Right lobe of liver (tissue), 6 donors: ENCODE measurements at places on chromosomes 16 and 17. TPM values are rescaled to one million over a fixed set of nuclear protein-coding genes. Genes with fewer than 3 reads are reported as not detected.

The SLC46A1 gene
- 28.0 TPM for total RNA-seq

The KRTAP2-1 gene
- total RNA-seq: not detected

The LDHD gene
- total RNA-seq: 98.5 TPM

The TNRC6A gene
- total RNA-seq: 17.0 TPM

The SBK1 gene
- total RNA-seq: 0.07 TPM

The CACNG3 gene
- total RNA-seq: not detected

The CNTNAP1 gene
- total RNA-seq: 0.63 TPM

The CDH15 gene
- 0.14 TPM for total RNA-seq

GRCh38 chr17:58195518-58196123 is 3.1 kb downstream of the EPX start:
- H3K27ac ChIP-seq: no peak overlapping the region
- no peak overlapping the region for H3K4me3 ChIP-seq
- no peak for DNase-seq

- no peak overlapping the region for H3K27ac ChIP-seq
- H3K4me1 ChIP-seq: no peaks in the 10 kb centered on the region
- H3K4me3 ChIP-seq: no peak overlapping the region
- no peaks in the 10 kb centered on the region for H3K27me3 ChIP-seq
- no peak for DNase-seq
These were observed 166.3 kb downstream of the ANKFN1 start for GRCh38 chr17:56319531-56319930.

DNA sequence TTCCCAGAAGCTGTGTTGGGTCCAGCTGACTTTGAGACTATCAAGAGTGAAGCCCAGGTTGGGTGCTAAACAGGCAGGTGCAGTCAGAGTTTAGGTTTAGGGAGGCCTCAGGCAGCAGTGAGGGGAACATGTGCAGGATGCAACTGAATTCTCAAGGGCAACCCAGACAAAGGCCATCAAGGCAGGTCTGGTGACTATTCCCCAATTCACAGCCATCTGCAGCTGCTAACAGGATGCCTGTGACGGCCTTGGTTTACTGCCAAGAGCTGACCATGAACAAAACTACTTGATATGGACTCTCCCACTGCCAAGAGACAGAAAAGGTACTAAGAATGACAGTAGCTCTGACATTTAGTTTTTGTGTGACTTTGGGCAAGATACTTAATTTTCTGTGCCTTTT is 45.2 kb upstream of the BCAR1 start:
- H3K4me3 ChIP-seq: no peak overlapping the region
- no peak for DNase-seq
- peaks cover 19% of the 10 kb centered on the region for H3K36me3 ChIP-seq
- H3K27me3 ChIP-seq: no peaks in the 10 kb centered on the region
- no peak overlapping the region for H3K27ac ChIP-seq

GRCh38 chr17:6630390-6630789 is 10.1 kb downstream of the KIAA0753 start:
- no peak for DNase-seq
- peaks cover 9% of the 10 kb centered on the region for H3K36me3 ChIP-seq
- no peaks in the 10 kb centered on the region for H3K27me3 ChIP-seq
- no peaks in the 10 kb centered on the region for H3K4me1 ChIP-seq
- H3K4me3 ChIP-seq: no peak overlapping the region

DNA sequence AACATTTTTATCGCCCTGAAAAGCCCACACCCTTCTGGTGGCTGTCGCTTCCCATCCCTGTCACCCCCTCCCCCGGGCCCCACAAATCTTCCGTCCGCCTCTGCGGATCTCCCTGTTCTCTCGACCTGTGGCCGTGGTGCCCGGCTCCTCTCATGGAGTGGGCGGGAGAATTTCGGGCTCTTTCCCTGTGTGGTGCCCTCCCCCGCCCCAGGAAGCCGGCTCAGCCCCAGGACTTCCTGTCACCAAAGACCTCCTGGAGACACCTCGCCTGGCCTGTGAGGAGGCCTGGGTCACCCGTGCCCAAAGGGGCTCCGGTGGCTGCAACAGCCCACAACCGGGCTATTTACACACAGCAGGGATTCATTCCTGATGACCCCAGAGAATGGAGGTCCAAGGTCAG is 26.1 kb upstream of the UBE2I start:
- H3K27ac ChIP-seq: no peak overlapping the region
- H3K4me3 ChIP-seq: no peak overlapping the region
- DNase-seq: no peak
- H3K4me1 ChIP-seq: no peaks in the 10 kb centered on the region
- H3K27me3 ChIP-seq: no peaks in the 10 kb centered on the region
- no peaks in the 10 kb centered on the region for H3K36me3 ChIP-seq
